ENCODE measurements at places on chromosomes 3 and 15.

GRCh38 chr15:88036154-88036839, 220.2 kb downstream of the NTRK3 start:
- no peak for DNase-seq

- DNase-seq, result no peak
Measured at GRCh38 chr3:160287666-160288065, 62.4 kb downstream of the C3orf80 start.

DNA sequence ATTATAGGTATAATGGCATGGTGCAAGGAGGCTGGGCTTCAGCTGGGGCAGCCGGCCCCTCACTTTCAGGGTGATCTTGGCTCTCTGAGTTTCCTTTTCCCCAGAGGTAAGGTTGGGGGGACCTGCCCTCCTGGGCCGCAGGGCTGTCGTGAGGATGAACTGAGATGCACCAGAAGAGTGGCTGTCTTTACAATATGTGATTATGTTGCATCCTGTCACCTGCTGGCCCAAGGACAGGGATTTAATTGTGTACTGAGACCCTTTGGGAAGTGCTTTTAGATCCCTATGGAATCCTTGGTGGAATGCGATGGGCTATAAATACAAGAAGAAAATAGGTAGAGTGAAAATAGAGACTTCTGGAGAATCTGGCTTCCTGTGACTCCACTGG, 22.1 kb downstream of the ANAPC13 start:
- no peak for DNase-seq

DNA sequence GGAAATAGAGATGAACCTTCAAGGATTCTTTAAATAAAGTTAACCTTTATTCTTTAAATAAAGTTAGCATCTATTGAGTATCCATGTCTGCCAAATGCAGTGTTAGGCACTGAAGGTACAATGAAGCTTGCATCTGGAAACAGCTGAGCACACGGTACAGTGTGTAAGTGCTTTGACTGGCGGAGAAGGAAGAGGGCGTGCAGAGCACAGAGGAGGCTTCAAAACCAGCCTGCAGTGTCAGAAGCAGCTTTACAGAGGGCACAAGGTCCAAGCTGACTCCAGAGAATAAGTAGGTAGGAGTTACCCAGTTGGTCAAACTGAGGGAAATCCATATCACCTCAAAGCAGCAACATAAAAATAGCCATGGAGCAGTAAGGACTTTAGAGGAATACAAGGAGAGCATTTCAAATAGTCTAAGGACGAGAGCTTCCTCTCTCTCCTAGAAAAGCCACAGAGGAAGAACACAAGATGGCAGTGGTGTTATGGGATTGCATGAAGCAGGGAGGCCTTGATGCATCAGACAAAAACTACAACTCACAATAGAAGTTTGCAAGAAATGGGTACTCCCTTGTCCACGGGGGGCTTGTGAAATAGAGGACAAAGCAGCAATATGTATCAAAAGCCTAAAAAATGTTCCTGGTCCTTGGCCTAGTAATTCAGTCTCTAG, 60.3 kb upstream of the PPP2R3A start:
- no peak for DNase-seq

DNA sequence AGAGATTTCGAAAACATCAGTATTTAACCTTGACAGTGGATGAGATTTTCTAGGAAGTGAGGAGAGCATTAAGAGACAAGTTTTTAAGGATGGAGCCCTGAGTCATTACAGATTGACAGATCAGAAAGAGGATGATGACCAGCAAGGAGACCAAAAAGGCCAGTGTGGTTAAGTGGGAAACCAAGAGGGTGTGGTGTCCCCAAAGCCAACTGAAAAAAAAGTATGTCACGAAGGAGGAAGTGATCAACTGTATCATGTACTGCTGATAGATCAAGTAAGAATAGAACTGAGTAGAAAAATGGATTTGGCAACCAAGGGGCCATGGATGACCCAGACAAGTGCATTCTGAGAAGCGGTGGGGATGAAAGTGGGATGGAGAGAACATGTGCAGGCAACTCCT, 491.8 kb downstream of the FHIT start:
- no peak for DNase-seq

GRCh38 chr3:151303751-151304150, 12.9 kb downstream of the GPR87 start:
- no peak for DNase-seq

DNA sequence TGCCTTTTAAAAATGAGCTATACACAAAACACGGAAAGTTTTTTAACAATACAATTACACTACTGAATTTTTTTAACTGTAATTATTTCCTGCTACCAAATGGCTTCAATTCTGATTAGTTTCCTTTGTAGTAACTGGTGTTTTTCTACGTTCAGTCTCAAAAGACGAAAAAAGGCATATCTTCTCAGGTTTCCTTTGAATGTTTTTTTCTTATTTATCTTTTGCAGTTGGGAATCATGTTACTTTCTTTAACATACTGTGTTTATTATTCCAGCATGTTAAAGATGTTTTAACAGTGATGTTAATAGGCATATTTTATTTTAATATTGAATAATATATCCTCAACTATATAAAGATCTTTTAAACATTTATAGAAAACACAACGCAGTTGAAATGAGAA, 1055.5 kb downstream of the ROBO1 start:
- DNase-seq, result no peak

- DNase-seq, result no peak
Measured at GRCh38 chr3:127408684-127409420, 121.0 kb upstream of the PRR20G start.

GRCh38 chr3:184335661-184336546, 1.5 kb upstream of the FAM131A start:
- DNase-seq, result peak; percentile 81

GRCh38 chr3:134274571-134274970, 23.9 kb upstream of the RYK start:
- DNase-seq, result no peak

DNA sequence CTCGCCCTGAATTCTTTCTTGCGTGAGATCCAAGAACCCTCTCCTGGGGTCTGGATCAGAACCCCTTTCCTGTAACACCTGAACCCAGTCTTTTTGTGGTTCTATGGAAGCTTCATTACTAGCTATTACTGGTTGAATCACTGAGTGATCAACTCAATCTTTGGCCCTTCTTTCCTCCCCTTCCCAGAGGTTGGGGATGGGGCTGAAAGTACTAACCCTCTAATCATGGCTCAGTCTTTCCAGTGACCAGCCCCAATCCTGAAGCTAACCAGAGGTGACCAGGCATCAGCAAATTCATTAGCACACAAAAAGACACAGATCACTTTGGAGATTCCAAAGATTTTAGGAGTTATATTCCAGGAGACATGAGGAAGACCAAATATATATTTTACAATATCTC, 39.5 kb downstream of the HERC1 start:
- no peak for DNase-seq

DNA sequence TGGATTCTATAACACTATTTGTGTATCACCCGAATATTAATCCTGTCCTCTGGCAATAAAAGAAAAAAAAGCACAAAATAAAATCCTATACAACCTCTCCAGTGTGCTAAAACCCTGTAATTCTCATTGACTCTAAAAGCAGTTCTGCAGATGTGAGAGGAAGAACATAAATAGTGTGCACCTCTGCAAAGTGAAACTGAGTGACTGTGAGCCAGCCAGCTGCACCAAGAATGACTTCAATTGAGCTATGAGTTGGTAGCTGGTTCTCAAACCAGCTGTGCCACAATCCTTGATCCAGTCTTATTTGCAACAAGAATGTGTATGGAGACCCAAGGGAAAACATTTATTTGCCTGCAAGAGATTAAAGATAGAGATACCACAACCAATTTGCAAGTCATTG, 31.2 kb upstream of the COL8A1 start:
- no peak for DNase-seq

Measured in GM19239 (cell line).